AG09319 (cell line): ENCODE measurements at places on chromosomes 1 and 21.

GRCh38 chr1:6082430-6082971, 36.8 kb downstream of the KCNAB2 start:
- no peak for DNase-seq

DNA sequence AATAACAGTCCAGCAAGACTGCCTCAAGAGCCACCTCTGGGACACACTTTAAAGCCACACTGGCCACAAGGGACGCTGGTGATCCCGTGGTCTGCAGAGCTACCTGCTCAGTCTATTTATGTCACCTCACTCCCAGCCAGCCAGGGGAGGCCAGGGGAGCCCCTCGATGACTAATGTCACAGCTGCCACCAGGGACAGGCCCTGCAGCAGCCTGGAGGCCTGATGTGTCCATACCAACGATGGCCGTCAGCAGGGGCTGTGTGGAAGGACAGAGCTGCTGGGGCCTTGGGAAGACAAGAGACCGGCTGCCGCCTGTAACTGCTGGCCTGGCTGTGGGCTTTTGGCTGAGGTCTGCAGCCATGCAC, 71.0 kb downstream of the SIK1 start:
- no peak for DNase-seq

- DNase-seq = no peak
Measured at GRCh38 chr21:46097336-46098293, at the start of gene COL6A2. Gene COL6A2 (plus strand): TSS chr21:46098112.

DNA sequence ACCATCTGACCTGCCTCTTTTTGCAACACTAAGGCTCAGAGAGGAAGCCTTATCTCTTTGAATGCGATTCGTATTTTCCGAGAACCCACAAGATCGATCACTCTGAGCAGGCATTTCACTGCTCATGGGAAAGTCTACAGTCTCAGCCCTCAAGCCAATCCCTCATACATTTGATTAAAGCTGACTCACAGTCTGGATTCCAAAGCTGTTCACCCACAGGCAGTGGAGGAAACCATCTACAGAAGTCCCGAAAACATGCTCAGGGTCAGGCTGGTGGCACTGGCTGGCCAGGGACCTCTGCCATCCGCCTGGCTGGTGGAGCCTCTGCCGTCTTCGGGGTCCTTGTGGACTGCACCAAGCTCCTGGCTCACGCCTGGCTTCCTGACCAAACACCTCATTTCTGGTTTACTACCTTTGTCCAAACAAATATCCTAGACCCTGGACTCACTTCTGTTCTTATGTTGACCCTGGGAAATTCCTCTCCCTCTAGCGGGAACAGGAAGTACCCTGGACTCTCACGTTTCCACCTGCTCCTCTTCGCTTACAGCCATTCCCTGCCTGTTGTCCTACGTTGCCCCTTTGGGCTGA, 650.0 kb downstream of the SMYD3 start:
- no peak for DNase-seq

- no peak for DNase-seq
Measured at GRCh38 chr1:153541641-153542590, 1.2 kb upstream of the S100A5 start.

GRCh38 chr1:14884614-14885175, 268.9 kb upstream of the TMEM51 start:
- no peak for DNase-seq

GRCh38 chr1:101526813-101527212, 290.0 kb downstream of the S1PR1 start:
- DNase-seq = no peak

DNA sequence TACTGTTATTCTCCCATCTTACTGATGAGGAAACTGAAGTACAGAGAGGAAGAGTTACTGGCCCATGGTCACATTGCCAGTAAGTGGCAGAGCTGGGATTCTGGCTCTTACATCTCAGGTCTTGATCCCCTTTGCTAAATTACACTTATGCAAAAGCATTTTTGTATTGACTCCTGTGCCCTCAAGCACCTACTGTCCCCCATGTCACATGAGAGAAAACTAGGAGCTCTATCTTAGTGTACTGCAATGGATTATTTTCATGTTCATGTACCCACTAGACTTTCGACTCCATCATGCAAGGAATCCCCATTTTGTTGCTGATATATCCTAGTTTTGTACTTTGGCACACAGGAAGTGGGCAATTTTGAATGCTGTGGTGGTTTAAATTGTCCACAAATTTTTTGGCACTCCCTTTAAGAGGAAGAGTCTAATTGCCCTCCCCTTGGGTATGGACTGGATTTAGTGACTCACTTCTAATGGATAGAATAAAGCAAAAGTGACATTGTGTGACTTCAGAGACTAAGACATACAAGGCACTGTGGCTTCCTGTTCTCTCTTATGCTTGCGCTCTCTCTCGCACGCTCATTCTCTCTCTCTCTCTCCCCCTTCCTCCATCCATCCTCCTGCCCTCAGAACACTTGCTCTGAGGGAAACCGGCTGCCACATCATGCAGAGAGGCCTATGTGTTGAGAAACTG, 43.5 kb upstream of the JAK1 start:
- no peak for DNase-seq

DNA sequence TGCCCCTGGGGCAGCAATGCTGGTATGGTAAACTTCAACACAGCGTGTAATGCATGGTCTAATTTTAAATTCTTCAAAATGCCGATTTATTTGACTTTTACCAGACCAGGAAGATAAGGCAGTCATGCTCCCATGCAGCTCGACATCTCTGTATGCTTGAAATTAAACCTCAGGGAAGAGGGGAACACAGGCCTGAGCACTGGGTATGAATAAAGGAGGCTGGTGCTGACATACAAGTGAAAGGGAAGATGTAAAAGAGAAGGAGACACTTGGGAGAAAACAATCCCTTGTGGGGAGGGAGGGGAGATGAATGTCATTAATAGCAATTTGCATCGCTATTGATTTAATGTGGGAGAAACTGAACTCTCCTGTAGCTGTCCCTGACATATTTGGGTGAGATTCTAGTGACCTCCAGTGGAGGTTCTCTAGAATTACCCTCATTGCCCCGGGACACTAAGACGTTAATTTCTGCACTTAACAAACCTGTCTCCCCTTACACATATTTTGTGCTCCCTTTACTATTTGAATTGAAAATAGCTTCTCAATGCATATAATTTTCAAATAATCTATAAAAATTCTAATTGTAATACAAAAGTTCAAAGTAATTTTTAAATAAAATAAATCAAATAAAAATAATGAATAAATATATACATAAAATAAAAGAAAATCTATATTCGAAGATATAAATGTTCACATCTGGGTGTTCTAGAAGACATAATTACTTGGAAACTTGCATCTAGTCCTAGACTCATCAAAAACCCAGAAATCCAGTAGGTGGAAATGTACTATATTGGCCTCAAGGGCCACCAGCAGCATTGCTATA, 283.1 kb downstream of the LMX1A start:
- DNase-seq = no peak

- no peak for DNase-seq
Measured at GRCh38 chr1:2463396-2463795, 12.7 kb upstream of the PLCH2 start.

DNA sequence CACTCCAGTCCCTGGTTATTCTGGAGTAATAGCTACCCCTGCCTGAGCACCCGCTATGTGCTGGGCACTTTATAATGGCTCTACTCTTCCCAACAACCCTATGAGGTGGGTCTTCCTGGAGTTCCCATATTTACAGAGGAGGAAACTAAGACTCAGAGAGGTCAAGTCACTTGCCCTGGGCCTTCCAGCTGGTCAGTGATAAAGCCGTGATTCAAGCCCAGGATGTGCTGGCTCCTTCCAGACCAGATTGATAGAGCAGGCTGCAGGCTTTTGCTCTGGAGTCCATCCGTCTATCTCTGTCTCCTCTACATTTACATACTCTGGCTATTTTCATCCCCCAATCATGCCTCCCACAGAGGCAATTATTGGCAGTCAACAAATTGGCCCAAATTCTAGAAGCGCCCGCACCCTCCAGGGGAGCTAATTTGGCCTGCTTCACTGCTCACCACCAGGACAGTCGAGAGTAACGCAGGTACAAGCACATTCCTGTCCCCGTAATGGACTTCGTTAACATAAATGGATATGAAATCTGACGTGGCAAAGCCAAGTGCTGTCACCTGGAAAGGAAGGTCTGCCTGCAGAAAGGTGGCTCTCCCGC, 39.8 kb upstream of the SELENON start:
- no peak for DNase-seq

- DNase-seq = no peak
Measured at GRCh38 chr1:114468047-114468446, 43.0 kb downstream of the TRIM33 start.

GRCh38 chr1:114669562-114670082, at the start of gene DENND2C:
Gene DENND2C (minus strand): TSS chr1:114670049. CDS start chr1:114625984, 44,065 bp downstream.
- DNase-seq = no peak

DNA sequence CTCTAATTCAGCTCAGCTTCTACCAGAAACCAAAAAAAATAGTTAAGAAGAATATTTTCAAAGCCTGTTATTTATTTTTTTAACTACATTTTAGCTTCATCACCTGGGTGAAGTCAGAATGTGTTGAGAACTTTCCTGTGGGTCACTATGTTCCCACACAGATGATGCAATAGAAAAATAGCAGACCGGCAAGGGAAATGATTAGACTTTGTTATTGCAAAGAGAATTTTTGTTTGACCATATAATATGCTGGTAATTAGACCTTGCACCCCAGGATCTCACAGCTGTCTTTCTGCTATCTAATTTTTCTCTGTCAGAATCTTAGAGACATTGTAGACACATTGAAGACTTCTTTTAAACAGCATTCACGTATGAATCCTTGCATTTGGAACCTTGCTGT, 299.3 kb downstream of the TBX15 start:
- DNase-seq = no peak

DNA sequence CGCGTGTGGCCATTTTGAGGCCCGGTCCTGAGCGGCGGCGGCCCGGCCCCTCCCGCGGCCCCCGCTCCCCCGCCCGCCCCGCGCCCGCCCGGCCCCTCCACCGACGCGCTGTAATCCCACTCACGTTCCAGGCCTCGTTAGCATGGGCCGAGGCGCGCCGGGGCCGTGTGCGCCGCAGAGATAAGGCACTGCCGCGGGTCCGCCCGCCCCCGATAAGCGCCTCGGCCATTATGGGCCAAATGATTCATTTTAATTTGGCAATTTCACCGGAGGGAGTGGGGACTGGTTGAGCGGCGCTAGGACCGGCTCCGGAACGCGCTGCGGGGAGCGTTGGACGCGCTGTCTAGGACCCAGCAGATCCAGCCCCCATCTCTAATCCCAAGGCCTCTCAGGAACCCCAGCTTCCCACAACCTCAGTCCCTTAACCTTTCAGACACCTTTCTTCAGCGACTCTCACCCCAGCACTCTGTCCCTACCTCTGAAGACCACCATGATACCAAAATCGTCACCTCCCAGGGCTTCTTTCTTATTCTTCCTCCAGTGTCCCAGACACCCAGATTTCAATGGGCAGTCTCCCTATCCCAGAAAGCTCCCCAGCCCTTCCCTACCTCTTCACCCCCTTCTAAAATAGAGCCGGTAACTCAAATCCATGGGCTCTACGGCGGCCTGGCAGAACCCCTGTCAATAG, at the start of gene TAL1:
TAL1 (minus strand) TSS at position 39 of the 688 bp plus-strand sequence. CDS start 6,337 bp downstream, outside the sequence.
- no peak for DNase-seq

GRCh38 chr1:238312969-238313368, 422.2 kb upstream of the ZP4 start:
- DNase-seq = no peak

GRCh38 chr21:39126486-39126806, 56.8 kb downstream of the PSMG1 start:
- DNase-seq = no peak

DNA sequence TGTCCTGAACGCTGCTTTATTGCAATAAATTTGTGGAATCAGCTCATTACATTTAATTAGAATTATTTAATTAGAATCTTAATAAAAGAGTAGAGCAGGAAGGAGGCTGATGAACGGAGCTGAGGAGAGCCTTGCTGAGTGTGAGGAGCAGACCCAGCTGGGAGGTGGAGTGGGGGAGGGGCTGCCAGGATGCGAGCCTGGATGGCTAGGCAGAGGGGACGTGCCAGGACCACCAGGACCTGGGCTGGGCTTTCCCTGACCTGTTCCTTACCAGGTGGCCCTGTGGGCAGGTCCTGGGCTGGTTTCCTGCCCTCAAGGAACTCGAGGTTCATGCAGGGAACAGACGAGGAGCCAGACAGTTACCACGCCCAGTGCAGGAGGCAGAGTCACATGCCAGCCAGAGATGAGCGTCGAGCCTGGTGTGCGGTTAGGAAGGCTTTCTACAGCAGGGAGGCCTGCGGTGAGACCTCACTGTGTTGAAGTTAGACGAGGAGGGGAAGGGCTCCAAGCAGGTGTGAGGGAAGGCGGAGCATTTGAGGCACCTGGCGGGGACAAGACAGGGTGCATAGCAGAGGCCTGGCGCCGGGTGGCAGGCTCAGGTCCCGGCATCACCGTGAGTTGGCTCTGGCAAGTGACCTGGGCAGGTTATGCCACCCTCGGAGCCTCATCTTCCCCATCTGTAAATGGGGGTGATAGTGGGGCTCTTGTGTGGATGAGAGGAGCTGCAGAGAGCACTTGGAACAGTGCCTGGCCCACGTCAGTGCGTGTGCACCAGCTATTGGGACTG, 33.9 kb downstream of the LDLRAP1 start:
- DNase-seq = no peak

- no peak for DNase-seq
Measured at GRCh38 chr1:33088119-33088906, 7.4 kb downstream of the AZIN2 start.

DNA sequence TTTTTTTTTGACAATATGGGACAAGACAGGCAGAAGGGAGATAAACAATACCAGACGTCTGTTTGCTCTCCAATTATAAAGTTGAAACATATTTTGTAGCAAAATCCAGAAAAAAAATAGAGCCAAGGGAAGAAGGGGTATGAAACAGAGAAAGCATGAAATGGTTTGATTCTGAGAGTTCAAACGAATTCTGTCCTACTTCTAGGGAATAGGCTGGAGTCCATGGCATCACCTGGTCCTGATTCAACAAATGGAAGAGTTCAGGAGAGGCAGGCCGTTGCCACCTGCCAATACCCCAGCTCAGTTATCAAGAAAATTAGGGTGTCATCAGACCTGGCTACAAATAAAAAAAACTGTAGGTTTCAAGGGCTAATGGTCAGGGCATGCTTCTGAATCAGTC, 71.8 kb downstream of the CLSTN1 start:
- DNase-seq = no peak

- DNase-seq = no peak
Measured at GRCh38 chr1:21323091-21323490, 32.8 kb upstream of the ECE1 start.

- no peak for DNase-seq
Measured at GRCh38 chr1:21219674-21220073, 43.0 kb upstream of the EIF4G3 start.

- no peak for DNase-seq
Measured at GRCh38 chr1:35326246-35326866, 57.8 kb downstream of the ZMYM4 start.
